ENCODE measurements at places on chromosomes 5 and 9. TPM values are rescaled to one million over a fixed set of nuclear protein-coding genes. Genes with fewer than 3 reads are reported as not detected.

OR4F3 gene
- not detected for total RNA-seq

NXNL2 gene
- 1.4 TPM for total RNA-seq

DBH gene
- not detected for total RNA-seq

PRRX2 gene
- total RNA-seq: not detected

IL11RA gene
- 21.7 TPM for total RNA-seq

CD274 gene
- total RNA-seq: 14.2 TPM

GRCh38 chr9:93903886-93904648 lies 51.1 kb downstream of the BARX1 start:
- DNase-seq: no peak

- no peak for DNase-seq
Measured at GRCh38 chr5:120304663-120305062, 159.4 kb upstream of the PRR16 start.

GRCh38 chr5:93281980-93282772 lies 298.8 kb downstream of the NR2F1-AS1 start:
- no peak for DNase-seq

DNA sequence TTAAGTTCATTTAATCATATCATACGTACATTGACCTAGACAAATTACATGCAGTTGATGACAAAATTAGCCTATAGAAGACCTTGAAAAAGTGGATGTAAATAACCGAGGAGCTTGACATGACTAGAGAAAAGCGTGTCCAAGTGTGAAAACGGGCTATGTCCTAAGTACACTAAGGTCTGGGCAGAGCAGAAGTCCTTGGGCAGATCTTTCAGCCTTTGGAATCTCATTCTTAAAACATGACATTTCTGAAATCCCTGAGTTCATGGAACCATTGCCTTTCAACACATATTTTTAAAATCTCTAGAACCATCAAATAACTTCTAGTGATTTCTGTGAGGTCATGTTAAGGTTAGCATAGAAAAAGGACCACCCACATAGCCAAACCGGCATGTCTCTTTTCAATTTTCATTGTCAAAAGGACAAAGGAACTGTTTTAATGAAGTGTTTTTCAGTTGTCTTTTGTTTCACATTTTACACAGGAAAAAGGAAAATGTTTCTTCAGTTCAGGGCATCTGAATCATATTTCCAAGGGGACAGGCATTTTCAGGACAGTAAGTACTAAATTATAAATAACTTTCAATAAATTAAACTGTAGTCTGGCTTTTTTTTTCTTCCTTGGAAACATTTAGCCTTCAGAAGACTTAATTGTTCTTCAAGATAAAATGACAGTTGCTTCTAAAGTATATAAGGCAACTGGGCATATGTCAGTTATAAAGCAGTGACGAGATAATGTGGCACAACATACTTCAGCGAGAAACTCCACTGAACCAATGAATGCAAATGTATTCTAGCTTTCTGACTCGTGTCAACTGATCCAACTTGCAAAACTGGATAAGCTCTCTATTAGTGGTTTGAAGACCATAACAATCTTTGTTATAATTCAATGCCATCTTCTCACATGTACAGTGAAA lies 416.8 kb downstream of the NFIB start:
- DNase-seq: no peak

DNA sequence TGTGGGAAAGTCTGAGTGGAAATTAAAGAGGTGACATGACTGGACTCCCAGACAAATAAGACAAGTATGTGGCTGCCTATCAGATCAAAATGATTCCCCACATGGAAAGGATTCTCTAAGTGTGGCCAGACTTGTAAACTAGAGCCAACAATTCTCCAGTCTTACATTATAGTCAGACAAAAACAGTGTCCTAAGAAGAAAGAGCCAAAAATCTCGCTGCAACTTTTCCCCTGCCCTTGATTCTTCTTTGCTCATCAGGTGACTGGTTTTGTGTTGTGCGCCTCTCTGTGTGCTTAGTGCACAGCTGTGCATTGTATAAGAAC lies 164.2 kb upstream of the TARS1 start:
- no peak for DNase-seq

DNA sequence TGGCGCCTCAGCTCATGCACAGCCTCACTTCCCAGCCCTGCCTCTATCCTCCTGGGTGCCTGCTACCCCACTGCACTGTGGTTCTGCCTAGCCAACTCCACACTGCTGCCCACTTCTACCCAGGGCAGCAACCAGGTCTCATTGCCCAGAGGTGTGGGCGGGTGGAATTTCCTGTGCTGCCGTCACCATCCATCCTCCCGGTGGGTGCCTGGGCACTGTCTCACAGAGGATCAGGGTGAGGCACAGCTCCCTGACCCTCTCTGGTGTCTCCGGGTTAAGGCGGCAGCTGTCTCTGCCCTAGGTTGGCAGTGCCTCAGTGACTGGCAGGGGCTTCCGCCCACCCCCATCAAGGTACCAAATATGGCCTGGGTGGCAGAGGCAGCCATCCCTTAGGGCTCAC lies 4.3 kb upstream of the MTMR12 start:
- DNase-seq: no peak

GRCh38 chr9:125280945-125281344 lies 19.3 kb downstream of the GAPVD1 start:
- no peak for DNase-seq

DNA sequence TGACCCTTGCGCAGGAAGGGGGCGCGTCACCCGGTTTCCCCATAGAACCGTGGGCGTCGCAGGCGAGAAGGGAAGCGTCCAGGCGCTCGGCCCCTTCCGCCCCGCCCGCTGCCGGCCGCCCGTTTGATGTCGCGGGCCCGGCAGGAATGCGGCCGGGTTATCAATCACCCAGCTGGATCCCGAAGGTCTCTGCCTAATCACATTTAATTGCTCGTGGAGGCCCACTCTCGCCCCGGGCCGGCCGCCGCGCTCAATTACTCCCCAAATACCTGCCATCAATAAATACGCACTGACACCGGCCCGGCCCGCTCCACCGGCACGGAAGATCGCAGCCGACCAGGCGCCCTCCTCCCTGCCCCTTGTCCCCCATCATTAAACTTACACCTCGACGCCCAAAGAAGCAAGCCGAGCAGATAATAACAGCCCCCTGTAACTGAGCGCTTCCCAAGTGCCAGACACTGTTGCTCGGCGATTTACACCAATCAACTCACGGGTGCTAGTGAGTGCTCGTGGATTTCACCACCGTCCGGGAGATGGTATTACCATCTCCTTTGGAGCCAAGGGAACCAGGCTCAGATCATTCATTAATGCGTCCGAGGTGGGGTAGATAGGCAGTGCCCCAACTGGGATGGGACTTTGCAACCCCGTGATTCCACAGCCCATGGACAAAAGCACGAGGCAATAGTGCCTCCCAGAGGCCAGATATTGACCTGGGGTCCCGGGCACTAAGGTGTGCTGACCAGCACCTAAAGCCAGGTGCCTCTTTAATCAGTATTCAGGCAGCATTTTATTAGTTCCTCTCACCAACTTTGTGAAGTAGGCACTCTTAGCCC lies 11.3 kb downstream of the MSX2 start:
- DNase-seq: peak; percentile 79

DNA sequence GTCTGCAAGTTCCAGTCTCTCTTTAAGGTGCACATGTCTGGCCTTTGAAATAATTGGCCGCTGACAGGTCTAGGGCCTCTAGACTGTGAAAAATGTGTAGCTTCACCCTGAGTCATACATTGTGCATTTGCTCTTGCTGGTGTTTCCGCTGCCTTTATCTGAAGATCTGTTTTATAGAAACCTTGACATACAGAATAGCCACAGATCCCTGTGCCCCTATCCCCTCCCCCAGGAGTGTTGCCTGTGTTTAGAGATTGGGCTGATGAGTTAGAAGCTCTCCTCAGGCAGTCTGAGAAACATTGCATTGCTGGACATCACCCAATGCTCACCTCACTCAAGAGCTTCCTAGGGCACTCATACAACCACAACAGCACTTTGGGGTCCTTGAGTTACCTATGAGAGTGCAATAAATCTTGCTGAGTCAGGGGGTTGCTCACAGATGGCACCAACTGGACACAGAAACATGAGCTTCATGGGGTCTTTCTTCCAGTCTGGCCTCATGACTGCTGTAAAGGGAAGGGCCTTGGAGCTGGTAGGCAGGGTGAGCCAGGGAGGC lies 3.8 kb upstream of the ZNF782 start:
- DNase-seq: no peak

DNA sequence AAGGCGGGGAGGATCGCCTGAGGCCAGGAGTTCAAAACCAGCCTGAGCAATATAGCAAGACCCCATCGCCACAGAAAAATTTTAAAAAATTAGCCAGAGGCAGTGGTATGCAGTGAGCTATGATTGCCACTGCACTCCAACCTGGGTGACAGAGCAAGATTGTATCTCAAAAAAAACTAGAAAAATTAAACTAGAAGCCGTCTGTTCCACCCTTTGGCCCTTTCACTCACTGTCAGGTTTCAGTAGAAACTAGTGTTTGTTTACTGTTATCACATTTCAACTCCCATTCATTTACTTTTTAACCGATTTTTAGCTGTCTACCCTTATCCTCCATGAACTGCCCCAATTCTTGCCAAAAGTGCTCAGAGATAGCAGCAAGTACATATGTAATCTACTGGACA lies 8.3 kb downstream of the UGCG start:
- no peak for DNase-seq

- no peak for DNase-seq
Measured at GRCh38 chr5:133487093-133487492, 125.2 kb downstream of the FSTL4 start.

DNA sequence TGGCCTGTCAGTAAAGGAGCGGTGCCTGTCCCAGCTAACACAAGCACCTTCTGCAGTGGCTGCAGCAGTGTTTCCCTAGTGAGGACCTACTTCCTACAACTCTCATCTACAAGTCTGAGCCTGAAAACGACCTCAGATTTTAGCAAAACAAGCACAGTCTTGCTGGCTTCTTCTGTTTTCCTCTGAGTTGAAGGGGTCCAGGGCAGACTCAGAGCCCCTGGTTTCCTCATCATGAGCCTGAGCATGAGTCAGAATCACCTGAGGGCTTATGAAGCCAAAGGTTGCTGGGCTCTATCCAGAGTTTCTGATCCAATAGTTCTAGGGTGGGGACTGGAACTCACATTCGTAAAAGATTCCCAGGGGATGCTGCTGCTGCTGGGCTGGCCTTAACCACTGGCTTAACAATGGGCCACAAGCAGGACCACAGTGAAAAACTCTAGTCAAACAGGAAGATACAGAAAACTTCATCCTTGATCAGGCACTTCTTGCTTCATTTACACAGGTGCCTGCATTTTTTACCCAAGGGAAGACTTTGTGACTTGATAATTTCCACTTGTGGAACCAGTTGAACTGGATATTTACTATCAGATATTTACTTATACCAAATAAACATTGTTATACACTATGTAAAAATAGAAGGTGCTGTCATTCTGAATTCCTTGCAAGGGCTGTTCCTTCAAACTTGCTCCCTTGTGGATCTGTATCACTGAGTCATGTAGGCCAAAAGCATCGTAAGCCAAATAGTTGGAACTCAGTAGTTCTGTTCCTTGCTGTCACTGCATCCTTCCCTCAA lies 4.3 kb upstream of the ACER2 start:
- DNase-seq: no peak

- no peak for DNase-seq
Measured at GRCh38 chr9:113622600-113623400, 159.3 kb downstream of the RGS3 start.

DNA sequence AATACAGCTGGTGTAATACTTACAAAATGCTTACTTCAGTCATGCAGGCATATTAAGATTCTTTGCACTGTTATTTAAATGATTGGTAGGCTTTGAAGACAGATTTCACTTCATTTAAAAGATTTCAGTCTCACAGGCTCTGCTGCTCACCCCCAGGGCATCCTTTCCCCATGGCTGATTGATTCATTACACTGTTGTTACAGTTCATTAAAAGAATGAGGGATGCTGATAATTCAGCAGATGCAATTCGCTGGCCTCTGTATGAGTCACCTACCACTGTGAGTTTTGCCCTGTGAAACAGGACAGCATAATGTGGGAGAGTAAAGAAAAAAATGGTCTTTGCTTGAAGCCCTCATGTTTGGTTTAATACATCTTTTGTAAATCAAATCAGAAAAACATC lies 246.9 kb downstream of the CYLC2 start:
- no peak for DNase-seq

DNA sequence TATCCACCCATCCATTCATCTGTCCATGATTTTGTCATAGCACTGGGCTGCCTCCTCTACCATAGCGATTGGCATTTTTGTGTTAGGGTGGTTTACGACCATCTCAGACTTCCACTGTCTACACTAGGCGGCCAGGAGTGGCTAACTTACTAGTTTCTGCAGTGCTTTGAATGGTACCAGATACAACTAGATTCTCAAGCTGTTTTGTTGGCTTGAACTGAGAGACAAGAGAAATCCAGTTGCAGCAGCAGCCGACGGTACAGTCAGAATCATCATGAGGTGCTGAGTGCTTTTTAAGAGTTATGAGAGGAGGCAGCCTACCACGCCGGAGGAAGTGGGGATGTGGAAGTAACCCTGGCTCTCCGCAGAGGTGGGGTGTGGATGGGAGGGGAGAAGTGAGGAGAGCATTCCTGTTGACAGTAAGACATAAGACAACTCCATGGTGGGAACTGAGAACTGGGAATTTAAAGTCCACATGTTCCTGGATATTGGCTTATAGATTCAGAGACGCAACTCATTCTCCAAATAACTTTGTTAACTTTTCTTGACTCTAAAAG lies 27.9 kb downstream of the COL5A1 start:
- DNase-seq: no peak

- DNase-seq: no peak
Measured at GRCh38 chr5:24786108-24786507, 141.3 kb upstream of the CDH10 start.

DNA sequence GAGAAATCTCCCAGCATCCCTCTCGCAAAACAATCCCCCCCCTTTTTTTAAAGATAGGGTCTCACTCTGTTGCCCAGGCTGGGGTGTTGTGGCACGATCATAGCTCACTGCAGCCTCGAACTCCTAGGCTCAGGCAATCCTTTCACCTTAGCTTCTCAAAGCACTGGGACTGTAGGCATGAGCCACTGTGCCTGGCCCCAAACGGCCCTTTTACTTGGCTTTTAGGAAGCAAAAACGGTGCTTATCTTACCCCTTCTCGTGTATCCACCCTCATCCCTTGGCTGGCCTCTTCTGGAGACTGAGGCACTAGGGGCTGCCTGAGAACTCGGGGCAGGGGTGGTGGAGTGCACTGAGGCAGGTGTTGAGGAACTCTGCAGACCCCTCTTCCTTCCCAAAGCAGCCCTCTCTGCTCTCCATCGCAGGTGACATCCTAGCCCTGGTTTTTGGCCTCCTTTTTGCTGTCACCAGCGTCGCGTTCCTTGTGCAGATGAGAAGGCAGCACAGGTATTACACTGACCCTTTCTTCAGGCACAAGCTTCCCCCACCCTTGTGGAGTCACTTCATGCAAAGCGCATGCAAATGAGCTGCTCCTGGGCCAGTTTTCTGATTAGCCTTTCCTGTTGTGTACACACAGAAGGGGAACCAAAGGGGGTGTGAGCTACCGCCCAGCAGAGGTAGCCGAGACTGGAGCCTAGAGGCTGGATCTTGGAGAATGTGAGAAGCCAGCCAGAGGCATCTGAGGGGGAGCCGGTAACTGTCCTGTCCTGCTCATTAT lies 6.8 kb downstream of the CA9 start:
- no peak for DNase-seq

Measured in upper lobe of left lung (tissue), 6 donors.